Activated T-helper 9 cell treated with anti-CD3 and anti-CD28 coated beads, Interleukin-2, amount 50 U/mL, for 16 hours (primary cell): ENCODE measurements at places on chromosomes 2 and 18.

- DNase-seq, result no peak
Observed at GRCh38 chr2:153386481-153386897, 92.1 kb downstream of the RPRM start.

DNA sequence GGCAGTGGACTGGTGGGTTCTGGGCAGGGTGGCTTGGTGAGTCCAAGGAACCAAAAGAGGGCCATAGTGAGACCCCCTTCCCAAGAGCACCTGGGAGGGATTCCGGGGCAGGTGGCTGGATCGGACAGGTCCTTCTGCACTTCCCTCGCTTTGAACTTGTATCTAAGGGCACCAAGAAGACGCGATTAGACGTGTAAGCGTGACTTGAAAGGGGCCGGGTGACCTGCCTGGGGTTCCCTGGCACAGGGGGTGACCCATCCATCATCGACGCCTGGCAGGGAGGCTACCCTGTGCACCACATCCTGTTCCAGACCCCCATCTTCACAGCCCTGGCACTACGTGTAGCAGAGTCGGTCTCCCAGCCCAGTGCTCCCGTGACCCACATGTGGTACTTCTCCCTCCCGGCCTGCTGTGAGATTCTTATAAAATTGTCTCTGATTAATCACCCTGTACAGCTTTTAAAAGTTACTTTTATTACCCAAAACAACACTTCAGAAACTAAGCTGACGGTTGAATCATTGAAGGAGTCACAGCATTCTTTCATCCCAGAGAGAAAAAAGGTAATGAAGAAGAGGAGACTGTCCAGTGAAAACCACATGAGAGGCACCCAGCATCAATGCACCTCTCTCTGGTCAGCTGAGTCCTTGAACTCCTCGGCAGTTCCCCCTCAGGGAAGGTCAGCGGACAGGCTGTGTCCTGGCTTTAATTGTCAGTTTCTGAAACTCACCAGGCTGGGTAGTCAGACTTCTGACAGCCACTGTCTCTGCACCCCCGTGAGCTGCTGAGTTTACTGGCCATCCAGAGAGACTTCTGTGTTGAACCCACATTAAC, 13.0 kb downstream of the SH3BP4 start:
- DNase-seq, result no peak

DNA sequence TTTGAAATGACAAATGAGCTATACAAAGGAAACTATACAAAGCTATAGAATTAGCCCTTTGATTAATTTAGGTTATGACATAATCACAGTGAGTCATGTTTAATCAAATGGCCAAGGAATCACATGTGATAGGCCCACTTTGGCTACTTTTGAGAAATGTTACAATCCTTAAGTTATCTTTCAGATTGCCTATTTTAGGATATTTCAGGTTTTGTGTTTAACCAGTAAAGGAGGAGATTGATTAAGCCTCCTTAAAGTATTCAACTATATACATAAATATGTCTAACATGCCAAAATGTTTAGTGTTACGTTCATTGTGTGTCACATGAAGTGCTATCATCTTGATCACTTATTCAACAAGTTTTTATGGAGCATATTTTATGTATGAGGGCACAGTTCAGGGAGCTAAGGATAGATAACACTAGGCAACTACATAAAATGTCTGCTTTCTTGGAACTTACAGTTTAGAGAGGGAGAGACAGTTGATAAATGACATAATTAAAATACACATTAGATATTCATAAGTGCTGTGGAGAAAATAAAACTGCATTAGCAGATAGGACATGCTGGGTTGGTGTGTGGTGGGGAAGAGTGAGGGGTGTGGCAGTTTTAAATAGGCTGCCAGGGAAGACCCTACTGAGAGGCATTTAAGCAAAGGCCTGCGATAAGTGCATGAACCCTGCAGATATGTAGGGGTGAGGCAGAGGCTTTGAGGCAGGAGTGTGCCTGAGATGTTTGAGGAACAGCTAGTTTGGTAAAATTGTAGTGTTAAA, 77.2 kb downstream of the LTBP1 start:
- DNase-seq, result no peak

DNA sequence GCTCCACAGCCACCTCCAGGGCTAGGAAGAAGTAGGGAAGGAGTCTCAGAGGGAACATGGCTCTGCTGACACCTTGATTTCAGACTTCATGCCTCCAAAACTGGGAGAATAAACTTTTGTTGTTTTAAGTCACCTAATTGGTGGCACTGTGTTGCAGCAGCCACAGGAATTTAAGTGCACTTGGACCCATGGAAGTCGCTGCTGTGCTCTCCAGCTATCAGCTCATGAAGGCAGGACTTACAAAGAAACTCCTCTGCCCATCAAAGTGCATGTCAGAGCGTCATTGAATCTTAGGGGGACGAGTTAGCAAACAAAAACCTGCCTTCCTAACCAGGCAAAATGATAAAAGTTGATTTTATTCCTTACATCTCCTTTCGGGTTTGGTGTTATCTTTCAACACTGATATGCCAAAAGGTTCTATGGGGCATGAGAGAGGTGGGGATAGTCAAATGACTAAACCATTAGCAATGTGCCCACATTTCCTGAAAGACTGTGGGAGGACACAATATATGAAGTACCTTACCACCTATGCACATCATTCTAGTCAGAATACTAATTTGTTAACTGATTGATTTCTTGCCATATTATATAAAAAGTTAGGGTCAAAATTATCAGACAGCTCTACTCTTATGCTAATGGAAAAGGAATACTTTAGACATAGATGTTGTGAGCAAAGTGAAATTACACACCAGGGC, 235.8 kb upstream of the TNP1 start:
- no peak for DNase-seq

DNA sequence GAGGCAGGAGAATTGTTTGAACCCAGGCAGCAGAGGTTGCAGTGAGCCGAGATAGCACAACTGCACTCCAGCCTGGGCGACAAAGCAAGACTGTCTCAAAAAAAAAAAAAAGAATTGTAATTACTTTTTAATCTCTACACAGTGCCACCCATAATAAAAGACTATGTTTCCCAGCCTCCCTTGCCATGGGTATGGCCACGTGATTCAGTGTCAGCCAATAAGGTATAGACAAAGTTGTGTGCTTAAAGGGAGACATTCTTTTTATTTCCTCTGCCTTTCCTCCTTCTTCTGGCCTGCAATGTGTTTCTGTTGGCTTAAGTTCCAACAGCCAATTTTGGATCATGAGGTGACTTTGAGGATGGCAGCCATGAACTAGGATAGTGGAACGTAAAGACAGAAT, 406.9 kb downstream of the LNPK start:
- no peak for DNase-seq

GRCh38 chr2:3454802-3455201, 64.5 kb downstream of the ADI1 start:
- DNase-seq, result no peak

- no peak for DNase-seq
Observed at GRCh38 chr18:13223311-13224143, 5.0 kb downstream of the LDLRAD4 start.

DNA sequence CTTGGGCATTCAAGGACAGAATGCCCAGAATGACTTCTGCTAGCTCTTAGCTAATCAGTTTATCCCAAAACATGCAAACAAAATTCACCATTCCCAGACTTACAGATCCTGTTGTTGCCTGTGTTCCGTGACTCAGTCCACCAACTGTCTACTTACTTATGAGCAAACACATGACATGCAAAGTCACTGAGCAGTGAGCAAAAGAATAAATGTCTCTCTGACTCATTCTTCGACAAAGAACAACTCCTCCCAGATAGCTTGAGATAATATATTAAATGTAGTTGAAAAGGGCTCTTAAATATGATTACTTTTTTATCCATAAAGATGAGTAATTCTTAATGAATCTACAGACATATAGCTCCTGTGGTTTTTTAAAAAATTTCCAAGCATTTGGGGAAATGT, 9.0 kb upstream of the CREG2 start:
- DNase-seq, result no peak

DNA sequence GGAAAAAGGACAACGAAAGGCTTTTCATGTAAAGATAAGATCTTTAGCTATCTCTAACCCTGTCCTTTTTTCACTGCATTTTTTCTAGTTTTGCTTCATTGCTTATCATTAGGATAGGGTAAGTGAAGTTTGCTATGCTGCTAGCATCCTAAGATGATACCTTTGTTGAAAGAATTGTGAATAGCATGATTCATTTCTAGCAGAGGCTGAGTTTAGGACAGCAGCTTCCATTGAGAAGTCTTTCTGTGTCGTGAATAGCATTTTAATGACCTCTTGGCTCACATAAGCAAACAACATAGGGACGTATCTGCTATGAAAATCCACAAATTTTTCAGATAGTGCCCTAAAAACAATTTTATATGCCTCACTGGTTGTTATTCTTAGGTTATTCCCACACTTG, 36.4 kb upstream of the GAREM2 start:
- no peak for DNase-seq

- DNase-seq, result no peak
Observed at GRCh38 chr2:240127911-240128607, 8.0 kb downstream of the COPS9 start.

DNA sequence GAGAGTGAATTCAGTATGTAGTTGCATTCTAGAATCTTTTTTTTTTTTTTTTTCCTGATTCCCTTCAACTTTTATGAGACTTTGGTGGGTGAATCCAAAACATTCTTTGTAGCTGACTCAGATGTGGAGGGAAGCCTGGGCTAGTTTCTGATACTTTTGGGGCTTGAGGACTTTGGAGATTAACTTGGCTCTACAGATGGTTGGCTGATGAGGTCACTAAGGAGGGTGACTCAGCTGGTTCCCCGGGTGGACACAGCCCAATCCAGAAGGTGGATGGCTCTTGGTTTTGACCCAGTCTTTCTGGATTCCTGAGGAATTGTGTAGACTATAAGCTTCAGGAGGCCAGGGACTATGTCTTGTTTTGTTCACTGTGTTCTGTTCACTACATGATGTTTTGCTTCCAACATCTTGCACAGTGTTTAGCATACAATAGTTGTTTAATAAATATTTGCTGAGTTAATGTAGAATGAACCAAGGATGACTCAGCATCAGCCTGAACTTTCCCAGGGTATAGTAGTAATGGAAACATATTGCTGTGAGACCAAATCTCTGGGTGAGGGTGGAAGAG, 30.5 kb downstream of the LAMA3 start:
- DNase-seq, result no peak

GRCh38 chr2:167980439-167980838, 267.0 kb downstream of the STK39 start:
- DNase-seq, result no peak

GRCh38 chr2:240803191-240803590, 16.8 kb downstream of the KIF1A start:
- no peak for DNase-seq

GRCh38 chr2:101179982-101180381, 28.8 kb upstream of the TBC1D8 start:
- no peak for DNase-seq

GRCh38 chr18:58321986-58322385, 278.0 kb downstream of the NEDD4L start:
- DNase-seq, result peak; percentile 12

DNA sequence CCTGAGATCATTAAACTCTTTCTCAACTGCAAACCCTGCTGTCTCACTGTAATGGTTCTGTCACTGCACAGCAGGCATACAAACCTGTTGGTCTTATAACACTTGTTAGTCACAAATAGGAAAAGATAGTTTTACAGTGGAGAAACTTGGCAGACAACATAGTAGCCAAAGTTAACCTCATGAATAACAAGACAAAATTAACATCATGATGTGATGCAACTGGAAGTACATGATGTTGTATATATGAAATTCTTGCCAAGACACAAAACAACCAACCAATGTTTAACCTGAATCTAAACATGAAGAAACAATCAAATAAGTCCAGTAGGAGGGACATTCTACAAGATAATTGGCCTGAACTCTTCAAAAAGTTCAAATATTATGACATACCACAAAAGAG, 189.3 kb downstream of the RNF152 start:
- DNase-seq, result no peak

DNA sequence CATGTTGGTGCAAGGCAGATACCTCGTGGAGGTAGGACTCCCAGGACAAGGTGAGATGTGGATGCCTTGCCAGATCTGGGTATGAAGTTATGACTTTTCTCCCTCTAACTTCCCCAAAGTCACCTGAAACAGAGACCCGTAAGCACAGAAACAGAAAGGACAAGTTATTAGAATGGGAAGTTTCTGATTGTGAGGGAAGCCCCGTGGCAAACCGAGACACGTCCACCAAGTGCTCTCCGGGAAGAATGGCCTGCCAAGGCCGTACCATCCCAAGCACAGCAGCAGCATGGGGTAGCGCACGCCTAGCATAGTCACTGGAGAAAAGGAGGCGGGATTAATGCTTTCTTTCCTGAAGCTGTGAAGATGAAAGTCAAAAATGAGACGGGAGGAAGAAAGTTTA, 110.6 kb downstream of the ZNF532 start:
- DNase-seq, result no peak

GRCh38 chr2:11364565-11364887, 20.1 kb upstream of the ROCK2 start:
- DNase-seq, result no peak

GRCh38 chr18:32698153-32698552, 74.7 kb downstream of the KLHL14 start:
- DNase-seq, result no peak

GRCh38 chr2:22958308-22958707, 426.7 kb upstream of the KLHL29 start:
- DNase-seq, result no peak

- no peak for DNase-seq
Observed at GRCh38 chr2:75751824-75752468, 41.2 kb upstream of the GCFC2 start.

GRCh38 chr18:70276416-70277191, 12.2 kb upstream of the SOCS6 start:
- DNase-seq, result no peak

GRCh38 chr18:52325997-52326396, 14.0 kb upstream of the DCC start:
- DNase-seq, result no peak

DNA sequence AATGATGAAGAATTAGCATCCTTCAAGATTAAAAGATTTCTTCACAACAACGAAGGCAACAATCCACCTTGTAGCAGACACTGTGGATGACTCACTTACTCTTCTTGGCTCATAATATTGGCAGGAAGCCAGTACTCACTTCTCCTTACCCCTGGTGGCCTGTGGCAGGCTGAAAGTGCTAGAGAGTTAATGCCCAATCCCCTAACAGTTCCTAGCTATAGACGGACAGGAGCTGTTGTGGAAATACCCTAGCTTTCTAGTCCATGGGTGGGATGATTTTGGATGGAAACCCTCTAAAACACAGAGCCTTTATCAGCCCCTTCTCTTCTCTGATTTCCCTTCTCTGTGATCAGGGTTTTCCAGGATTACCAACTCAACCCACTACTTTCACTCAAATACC, 128.6 kb upstream of the NYAP2 start:
- no peak for DNase-seq

- no peak for DNase-seq
Observed at GRCh38 chr2:234649951-234650350, 153.1 kb upstream of the ARL4C start.

DNA sequence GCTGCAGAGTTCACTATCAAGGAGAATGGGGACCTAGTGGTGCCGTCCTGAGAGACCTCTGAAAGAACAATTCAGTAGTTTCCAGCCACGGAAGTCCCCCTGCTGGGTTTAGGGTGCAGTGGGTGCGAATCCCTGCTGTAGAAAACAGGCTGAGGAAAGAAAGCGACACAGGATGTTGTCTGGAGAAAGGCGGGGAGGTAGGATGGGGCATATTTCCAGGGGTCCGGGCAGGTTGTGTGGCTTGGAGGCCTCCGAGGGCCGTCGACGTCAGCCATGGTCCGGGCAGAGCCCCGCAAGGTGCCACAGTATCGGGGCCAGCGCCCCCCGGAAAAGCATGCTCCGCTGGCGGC, 807 bp upstream of the CREB1 start:
- peak; percentile 48 for DNase-seq

- no peak for DNase-seq
Observed at GRCh38 chr18:400456-400855, 100.0 kb downstream of the COLEC12 start.

- DNase-seq, result no peak
Observed at GRCh38 chr2:125330133-125330532, 1305.0 kb downstream of the CNTNAP5 start.
